ENCODE measurements at places on chromosomes 12 and 14.

DNA sequence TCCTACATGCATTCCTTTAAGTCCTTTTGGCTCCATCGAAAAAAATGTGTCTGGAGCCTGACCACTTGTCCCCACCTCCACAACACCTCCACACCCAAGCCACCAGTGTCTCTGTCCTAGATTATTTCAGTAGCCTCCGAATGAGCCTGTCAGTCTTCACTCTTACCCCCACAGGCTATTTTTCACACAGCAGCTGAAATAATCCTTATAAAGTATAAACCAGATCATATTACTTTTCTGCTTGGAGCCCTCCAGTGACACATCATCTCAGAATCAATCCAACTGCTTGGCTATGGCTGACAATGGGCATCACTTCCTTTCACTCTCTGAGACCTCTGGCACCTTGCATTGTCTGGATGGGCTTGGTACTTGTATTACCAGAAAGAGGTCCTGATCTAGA lies 44.9 kb downstream of the BBS10 start:
- DNase-seq = no peak

DNA sequence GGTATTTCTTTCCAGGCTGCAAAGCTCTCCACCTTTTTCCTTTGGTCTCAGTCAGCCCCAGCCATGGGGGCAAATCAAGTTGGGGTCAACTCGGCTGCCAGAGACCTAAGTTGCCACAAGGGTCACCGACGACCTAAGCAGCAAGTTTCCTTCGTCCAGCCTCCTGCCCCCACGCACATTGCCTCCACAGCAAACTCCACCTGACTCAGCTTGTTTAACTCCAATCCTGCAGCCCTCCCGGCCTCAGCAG lies 767 bp upstream of the KCNMB4 start:
- no peak for DNase-seq

DNA sequence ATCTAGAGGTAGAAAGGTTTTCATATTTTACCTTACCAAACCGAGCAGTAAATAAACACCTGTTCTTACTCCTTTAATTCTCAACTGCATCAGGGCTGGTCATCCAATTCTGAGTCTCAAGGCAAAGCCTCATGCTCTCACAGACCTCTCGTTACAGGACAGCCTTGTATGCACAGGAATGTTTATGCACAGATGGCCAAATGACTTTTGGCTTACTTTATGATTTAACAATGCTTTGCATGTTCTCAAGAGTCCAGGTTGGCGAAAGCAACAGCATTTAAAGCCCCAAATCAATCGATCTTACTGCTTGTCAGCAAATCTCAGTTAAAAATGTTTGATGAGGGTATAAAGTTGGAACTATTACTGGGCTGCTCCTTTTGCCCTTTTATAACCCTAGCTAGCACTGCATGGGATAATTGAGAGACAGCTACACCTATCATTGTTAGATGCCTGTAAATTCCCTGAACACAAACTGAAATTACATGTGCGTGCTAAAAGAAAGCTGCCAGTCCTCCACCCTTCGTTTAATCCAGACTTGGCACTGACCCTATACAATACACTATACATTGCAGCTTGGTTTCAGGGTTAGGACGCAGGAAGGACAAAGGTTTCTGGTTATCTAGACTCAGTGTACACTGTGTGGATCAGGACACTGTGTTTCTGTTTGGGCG lies 63.6 kb downstream of the TMCC3 start:
- no peak for DNase-seq

DNA sequence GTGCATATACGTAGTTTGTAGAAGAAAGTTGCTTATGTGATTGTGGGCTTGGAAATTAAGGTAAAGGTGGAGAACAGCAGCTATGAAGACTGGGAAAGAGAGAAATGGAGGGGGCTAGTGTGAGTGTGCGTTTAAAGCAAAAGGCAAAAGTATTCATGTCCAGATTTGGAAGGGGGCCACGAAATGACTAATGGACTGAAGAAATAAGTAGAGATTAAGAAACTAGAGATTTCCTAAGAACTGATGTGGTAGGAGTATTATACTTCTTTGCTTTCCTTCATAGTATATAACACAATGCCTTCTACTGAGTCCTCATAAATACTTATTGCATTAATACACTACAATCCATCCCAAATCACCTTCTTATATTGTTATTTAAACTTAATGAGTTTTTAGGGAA lies 298.6 kb upstream of the NOVA1 start:
- no peak for DNase-seq

- DNase-seq = no peak
These were observed 787.2 kb downstream of the GALC start for GRCh38 chr14:87205811-87206210.

GRCh38 chr12:66297923-66298322 lies 4.4 kb upstream of the HELB start:
- DNase-seq = no peak

GRCh38 chr14:61406198-61406597 lies 84.8 kb downstream of the PRKCH start:
- no peak for DNase-seq

DNA sequence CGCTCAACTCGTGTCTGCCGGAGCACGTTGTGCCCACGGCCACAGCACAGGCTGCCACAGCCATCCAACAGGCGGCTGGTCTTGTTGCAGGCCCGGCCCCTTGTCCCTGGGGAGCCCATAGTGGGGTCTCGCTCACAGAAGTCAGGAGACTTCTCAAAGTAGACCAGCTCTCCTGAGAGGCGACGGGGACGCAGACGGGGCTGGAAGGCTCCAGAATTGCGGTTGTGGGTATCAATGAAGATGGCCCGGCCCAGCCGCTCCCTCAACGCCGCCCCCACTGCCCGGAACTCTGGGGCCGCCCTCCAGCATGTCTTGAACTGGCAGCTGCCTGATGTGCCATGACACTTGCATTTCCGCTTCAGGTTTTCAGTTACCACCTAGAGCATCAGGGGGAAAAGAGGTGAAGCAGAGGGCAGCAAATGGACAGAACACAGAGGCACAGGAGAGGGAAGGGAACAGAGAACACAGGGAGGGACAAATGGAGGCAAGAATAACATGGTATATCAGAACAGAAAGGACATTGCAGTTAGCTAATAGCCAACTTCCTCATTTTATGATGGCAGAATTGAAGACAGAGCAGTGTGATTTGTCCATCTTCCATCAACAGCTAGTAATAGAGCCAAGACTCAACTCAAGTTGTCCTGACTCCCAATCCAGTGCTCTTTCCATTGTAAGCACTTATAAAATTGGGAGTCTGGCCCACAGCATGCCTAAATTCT lies 5.2 kb downstream of the WNT10B start:
- no peak for DNase-seq
